ENCODE measurements at places on chromosomes 3 and 15.

GRCh38 chr3:100759950-100760349, 50.7 kb downstream of the TFG start:
- no peak for DNase-seq

DNA sequence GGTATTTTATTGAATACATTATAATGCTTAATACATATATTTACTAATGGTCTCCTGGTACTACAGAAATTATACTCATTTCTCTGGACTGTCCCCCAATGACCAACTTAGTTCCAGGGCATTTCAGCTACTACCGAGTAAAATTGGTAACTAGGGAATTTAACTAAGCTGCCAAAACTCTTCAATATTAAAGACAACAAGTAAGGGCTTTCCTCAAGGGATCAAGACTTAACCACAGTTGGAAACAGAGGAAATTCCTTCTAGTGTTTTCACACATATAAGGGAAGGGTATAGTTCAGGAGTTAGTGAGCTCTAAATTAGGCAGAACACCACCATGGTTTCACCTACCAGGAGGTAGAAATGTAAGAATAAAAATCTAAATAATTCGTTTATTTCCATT, 357.4 kb downstream of the TBL1XR1 start:
- no peak for DNase-seq

DNA sequence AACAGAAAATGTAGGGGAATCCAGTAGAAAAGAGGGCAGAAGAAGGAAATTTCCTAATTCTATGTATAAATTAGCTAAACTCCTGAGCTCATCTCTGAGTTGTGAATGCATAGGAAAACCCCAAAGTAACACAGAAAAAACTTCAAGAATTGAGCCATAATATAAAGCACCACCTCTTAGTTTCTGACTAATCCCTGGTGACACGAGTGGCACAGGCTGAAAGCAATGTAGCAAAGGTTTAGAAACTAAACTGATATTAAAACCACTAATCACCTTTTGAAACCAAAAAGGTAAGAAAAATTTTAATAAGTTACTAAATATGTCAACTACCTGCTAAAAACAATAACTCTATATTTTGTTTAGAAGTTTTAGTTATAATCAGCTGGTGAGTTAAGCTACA, 255.6 kb upstream of the NECTIN3 start:
- no peak for DNase-seq

GRCh38 chr3:161508852-161509477, 12.4 kb downstream of the OTOL1 start:
- no peak for DNase-seq

GRCh38 chr15:96894659-96895058, 564.2 kb downstream of the NR2F2 start:
- DNase-seq, result no peak

- DNase-seq, result no peak
Observed at GRCh38 chr3:136385457-136385856, 135.3 kb downstream of the PCCB start.

DNA sequence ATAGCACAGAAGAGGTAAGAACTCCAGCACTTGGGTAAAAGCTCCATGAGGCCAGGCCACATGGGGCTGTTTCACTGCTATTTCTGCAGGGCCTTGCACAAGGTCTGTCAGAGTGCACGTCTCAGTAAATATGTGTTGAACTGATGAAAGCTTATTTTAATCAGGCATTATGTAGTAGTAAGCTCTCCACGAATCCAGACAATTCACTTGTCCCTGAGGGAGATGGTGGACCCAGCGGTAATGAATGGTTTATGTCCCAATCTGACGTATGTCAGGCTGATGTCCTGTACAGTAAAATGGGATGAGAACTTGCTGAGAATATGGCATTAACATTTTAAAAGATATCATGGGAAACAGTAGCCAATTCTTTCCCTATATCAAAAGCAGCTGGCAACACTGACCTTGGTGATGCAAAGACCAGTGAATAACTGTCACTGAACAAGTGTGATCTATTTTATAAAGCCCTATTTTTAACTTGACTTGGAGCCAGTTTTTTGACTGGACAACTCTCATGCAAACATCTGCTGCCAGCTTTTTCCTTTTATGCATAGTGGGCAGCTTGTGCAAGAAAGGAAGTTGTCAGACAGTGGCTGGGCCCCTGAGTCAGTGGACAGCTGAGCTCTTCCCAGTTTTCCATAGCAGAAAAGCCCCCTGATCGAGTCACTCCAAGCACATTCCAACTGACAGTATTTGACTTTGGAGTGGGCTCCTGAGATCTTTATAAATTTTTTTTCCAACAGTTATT, 519.8 kb upstream of the MDFIC2 start:
- no peak for DNase-seq

- DNase-seq, result no peak
Observed at GRCh38 chr3:167777356-167777755, 41.8 kb downstream of the SERPINI1 start.

- no peak for DNase-seq
Observed at GRCh38 chr3:120460862-120461261, 10.1 kb upstream of the FSTL1 start.

DNA sequence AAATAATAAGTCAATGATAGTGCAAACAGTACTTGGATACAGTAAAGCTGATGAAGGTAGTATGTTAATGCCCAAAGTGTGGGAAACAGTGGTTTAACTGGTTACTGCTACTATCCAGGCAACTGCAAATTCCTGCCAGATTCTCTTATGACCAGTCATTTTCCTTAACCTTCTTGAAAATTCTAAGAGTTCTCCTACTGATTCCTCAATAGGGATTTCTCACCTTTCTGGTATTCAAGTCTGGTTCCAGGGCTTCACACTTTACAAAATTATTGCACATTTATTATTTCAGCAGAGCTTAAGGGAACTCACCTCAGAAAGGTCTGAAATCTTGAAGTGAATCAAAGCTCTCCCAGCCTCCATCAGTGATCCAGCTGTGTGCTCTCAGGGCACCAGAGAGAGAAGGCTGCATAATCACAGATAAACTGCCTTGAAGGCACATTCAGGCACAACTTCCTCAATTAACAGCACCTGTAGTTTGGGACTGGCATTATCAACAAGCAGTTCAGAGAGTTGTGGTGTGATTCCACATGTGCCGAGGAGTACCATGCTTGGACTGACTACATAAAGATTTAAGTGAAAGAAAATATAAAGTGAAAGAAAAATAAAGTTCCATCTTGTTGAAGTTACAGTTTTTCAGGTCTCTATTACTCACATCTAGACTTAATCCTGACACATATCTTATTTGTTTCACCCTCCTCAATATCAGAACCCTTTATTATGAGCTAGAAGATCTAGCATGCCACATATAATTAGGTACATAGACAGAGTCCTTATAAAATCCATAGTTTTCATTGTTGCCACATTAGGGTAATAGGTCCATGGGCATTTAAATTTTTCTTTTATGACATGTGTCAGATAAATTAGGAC, 59.5 kb upstream of the TIPARP start:
- DNase-seq, result no peak

GRCh38 chr3:46947546-46947901, 29.0 kb downstream of the CCDC12 start:
- DNase-seq, result no peak

DNA sequence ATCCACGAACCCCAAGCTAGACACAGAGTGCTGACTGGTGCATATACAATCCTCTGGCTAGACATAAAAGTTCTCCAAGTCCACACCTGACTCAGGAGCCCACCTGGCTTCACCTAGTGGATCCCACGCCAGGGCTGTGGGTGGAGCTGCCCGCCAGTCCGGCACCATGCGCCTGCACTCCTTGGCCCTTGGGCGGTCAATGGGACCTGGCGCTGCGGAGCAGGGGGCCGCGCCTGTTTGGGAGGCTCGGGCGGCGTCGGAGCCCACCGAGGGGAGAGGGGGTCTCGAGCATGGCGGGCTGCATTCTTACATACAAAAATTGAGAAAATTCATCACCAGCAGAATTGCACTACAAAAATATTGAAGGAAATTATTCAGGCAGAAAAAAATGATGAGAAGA, 120.7 kb upstream of the FAN1 start:
- DNase-seq, result no peak

- DNase-seq, result no peak
Observed at GRCh38 chr3:45269952-45270351, 43.9 kb upstream of the TMEM158 start.

DNA sequence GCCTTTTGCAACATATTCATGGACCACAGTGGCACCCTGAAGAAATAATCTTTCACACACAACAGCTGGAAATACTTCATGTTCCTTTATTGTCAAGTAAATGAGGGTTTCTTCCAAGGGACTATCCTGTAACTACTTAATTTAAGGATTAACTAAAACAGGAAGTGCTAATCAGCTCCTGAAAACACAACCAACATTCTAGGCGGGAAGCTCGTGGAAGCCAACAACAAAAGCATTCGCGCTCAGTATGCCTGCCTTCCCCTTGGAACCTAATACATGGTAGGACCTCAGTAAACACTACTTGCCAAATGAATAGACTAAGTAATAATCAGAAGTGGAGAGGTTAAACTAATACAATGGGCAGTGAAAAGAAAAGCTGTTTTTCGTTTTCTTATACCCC, 300.9 kb downstream of the RORA start:
- DNase-seq, result no peak

DNA sequence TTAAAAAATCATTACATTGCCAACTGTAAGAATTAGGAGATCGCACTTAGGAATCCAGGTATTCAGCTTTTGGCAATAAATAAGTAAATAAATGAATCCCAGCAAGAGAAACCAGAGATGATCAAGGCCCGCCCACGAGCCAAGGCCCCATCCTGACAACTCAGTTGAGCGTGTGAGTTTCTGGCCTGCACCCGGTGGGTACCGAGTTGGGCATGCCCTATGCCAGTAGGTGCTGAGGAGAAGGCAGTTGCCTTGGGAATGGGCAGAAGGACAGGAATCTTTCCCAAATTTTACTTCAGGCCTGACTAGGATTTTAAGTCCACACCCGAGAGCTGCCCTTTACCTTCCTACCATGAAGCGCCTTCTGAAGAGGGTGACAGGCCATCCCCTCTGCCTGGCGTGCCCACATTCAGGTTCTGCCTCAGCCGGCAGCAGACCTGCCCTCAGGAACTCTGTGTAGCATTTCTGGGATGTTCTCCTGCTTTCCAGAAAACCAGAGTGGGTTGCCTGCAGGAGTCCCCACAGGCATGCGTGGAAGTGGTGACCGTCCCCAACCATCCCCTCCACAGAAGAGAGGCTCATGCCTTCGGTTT, 99.3 kb upstream of the ALDH1A3 start:
- DNase-seq, result no peak

DNA sequence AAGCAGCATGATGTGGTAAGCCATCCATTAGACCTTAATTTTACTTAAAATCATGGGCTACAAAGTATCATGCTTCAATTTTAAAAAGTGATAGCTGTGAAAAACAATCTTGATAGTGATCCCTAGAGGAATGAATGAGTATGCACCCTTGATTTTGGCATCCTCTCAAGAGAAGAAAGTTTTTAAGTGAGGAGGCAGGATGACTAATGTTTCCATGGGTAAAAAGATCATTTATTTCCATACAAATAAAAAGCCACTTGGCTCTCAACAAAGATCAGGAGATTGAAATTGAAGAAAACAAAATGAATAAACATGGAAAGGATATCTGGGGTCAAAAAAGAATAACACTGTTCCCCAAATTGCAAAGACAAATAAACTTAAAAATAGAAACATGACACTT, 305.4 kb downstream of the MEX3B start:
- DNase-seq, result no peak

- no peak for DNase-seq
Observed at GRCh38 chr15:85773970-85774369, 20.8 kb downstream of the KLHL25 start.
